Right hindlimb (tissue), 1 donor: ENCODE measurements at places on chromosomes 13 and 19.

GRCh38 chr19:45078390-45079062 is 534 bp upstream of the GEMIN7 start:
- no peak for DNase-seq

DNA sequence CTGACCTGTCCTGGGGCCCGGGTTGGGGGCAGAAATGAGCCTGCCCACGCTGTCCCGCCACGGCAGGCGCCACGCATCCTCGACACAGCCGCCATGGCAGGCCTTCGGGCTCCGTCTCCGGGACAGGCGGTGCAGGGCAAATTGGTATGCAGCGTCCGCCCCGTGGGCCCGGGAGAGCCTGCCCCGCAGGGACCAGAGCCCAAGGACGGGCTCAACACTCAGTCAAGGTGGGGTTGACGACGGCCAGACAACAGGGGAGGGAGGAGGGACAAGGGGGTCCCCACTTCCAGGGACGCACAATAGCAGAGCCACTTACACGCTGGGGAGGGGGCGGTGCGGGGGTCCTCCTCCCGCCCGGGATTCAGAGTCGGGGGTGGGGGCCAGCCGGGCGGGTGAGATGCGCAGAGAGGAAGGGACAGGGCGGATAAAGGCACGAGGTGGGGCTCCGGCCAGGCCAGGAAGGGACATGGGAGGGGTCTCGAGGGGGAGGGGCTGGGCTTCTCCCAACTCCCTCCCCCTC is 1.2 kb downstream of the CTXN1 start:
- DNase-seq: no peak

- DNase-seq: peak; percentile 68
Observed at GRCh38 chr13:45325806-45326205, 15.2 kb downstream of the TPT1 start.

GRCh38 chr19:7792281-7792680 is 29.2 kb downstream of the CLEC4M start:
- no peak for DNase-seq

DNA sequence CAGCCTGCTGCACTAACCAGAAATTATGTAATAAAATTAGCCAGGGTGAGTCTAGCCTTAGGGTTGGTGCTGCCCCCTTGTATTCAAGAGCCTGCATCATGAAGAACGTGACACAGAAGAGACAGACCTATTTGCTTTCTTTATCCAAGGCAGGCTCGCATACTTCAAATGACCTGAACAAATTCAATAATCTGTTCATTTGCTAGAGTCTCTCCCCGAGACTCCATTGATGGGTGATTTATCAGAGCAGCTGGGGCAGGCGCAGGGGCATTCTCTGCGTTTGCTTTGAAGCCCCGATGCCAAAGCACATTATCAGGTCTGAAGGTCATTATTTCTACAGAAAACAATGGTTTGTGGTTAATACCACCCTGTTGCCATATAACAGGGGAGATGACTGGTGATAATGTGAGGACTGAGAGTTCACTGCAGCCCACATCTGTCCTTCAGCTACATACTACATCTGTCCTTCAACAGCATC is 520.3 kb downstream of the DIAPH3 start:
- no peak for DNase-seq

GRCh38 chr19:5356918-5357317 is 16.3 kb upstream of the PTPRS start:
- DNase-seq: no peak

DNA sequence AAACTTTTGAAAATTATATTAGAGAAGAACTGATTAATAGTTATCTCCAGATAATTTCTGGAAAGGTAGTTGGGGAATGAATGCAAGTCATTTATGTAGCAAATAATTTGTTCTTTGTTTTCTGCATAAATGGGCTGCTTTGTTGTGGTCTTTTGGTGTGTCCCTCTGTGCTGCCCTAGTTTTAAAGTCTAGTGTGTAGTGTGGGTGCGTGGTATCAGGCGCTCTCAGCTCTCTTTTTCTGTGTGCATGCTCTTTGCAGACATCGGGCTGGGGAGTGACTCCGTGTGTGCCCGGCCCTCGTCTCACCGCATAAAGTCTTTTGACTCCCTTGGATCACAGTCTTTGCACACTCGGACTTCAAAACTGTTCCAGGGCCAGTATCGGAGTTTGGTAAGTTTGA is 94.5 kb downstream of the ARHGEF7 start:
- DNase-seq: no peak

DNA sequence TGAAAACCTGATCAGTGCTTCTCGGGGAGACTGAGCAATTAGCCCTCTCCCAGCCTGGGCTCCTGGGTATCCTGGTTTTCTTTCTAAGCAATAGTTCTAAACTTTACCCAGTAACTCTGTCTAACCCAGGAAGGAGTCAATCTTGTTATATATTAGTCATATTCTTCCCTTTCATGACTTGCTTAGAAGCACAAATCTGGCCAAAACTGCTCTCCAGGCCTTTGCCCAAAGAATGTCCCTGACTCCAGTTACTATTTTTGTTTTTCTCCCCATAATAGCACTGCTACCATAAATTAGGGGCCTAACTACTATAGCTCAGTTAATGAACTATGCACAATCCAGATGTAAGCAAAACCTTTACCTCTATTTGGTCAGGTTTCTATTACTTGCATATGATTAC is 355.8 kb upstream of the HTR2A start:
- no peak for DNase-seq

DNA sequence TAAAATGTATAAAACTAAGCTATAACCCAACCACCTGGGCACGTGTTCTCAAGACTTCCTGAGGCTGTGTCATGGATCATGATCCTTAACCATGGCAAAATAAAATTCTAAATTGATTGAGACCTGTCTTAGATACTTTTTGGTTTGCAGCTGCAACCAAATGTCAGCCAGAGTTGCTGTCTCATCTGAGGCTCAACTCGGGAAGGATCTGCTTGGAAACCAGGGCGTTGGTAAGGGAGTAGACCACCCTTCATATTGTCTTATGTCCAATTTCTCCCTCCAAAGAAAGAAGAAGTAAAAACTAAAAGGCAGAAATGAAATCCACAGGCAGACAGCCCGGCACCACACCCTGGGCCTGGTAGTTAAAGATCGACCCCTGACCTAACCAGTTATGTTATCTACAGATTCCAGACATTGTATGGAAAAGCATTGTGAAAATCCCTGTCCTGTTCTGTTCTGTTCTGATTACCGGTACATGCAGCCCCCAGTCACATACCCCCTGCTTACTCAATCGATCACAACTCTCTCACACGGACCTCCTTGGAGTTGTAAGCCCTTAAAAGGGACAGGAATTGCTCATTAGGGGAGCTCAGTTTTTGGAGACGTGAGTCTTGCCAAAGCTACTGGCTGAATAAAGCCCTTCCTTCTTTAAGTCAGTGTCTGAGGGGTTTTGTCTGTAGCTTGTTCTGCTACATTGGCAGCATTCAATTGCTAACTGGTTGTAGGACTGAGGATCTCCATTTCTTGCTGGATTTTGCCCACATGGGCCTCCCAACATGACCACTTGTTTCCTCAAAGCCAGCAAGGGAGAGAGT is 22.9 kb upstream of the IGSF23 start:
- no peak for DNase-seq

GRCh38 chr13:79402074-79402635 is 3.9 kb downstream of the RBM26 start:
- no peak for DNase-seq

DNA sequence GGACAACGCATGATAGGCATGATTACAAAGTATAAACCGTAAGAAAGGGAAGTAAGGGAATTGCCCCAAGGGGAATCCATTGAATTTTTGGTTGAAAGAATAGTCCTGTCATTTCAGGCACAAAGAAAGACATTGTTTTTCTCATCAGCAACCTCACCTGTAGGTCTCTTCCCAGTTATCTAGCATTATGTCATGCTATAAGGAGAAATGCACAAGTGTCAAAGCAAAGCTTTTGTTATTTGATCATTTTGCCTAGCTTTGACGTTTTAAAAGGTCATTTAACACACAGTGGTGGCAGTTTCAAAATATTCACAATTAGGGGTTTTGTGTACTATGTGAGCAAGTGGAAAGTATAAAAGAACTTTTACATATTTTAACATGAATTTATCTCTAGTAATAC is 796.2 kb upstream of the MIR17HG start:
- no peak for DNase-seq

GRCh38 chr19:34246340-34246739 is 8.0 kb upstream of the GARRE1 start:
- no peak for DNase-seq

DNA sequence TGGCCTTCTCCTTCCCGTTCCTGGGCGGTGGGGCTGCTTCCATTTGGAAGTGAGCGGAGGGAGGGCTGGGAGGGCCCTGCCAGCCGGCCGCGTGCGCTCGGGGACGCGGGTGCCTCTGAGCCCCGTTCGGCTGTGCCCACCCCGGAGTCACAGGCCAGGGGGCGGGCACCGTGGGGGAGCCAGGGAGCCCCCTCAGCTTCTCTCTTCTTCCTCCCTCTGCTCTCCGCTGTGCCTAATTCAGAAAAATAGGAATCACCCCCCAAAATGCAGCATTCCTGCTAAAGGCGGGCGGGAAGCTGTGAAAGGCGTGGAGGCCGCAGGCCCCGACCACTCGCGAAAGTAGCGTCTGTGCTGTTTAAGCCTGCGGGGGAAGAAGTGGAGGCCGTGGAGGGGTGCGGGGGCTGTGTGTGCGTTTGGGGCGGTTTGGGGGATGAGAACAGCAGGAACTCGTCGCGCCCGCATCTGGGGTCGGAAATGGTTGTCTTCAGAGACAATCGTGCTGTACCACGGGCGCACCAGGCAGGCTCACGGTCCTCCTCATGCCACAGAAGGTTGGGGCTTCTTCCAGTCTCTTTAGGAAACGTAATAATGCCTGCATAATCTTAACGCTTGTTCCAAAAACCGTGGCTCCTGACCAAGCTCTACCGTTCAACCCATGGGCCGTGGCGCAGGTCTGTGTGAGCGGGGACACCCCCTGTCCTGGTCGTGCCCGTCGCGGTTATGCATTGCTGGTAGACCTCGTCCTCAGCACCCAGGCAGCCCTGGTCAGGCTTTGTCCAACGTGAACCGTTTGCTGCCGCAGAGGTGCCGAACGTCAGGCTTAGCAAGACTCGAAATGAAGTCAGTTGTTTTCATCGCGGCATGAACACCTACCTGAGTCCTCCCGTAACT is 110.4 kb upstream of the SOX1 start:
- no peak for DNase-seq

DNA sequence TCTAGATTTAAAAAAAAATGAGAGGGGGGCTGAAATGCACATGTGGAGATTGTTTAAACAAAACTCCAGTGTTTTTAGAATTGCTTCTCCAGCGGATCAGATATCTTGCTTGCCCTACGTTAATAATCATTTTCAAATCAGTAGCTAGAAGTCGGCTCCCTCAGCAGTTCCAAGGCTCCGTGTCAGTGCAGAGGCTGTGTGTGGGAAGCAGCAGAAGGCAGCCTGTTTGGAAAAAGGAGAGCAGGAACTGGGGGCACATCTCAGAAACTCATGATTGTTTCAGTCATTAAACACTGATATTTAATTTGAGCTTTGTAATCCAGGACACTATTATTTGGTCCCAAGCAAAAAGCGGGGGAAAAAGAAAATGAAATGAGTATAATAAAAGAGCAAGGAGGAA is 50.9 kb downstream of the SOX21 start:
- no peak for DNase-seq

DNA sequence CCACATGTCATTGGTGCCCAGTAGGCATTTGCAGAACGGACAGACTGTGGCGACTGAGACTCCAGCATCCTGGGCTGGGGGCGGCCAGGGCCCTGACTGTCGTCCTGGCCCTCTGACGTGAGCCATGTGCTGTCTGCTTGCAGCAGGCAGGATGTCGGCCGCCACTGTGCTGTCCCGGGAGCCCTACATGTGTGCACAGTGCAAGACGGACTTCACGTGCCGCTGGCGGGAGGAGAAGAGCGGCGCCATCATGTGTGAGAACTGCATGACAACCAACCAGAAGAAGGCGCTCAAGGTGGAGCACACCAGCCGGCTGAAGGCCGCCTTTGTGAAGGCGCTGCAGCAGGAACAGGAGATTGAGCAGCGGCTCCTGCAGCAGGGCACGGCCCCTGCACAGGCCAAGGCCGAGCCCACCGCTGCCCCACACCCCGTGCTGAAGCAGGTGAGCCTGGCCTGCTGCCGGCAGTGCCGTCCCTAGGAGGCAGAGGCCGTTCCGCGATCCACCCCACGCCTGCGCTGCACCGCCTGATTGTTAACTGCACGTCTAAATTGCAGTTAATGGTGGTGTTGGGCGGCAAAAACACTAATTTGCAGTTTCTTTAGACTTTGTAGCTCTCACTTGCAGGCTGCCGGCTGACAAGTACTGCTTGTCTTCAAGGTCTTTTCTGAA is 14.2 kb downstream of the TSSK6 start:
- peak; percentile 14 for DNase-seq

GRCh38 chr13:29753618-29754472 is 96.6 kb downstream of the UBL3 start:
- no peak for DNase-seq

GRCh38 chr13:22235950-22236290 is 565.0 kb downstream of the FGF9 start:
- no peak for DNase-seq

DNA sequence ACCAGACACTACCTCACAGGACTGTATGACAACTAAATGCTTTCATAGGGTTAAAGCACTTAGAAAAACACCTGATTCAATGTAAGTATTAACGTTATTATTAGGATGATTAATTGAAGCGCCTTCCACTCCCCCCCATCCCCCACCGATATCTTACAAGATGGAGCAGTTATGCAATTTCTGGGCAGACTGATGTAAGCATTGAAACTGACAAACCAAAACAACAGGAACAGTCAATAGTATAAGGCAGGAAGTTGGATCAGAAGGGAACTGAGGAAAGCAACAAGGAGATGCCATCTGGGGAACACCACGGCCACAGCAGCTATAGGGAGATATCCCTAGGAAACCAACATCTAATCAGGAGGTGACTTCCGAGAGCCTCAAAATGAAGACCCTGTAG is 3.8 kb downstream of the LCP1 start:
- DNase-seq: no peak

DNA sequence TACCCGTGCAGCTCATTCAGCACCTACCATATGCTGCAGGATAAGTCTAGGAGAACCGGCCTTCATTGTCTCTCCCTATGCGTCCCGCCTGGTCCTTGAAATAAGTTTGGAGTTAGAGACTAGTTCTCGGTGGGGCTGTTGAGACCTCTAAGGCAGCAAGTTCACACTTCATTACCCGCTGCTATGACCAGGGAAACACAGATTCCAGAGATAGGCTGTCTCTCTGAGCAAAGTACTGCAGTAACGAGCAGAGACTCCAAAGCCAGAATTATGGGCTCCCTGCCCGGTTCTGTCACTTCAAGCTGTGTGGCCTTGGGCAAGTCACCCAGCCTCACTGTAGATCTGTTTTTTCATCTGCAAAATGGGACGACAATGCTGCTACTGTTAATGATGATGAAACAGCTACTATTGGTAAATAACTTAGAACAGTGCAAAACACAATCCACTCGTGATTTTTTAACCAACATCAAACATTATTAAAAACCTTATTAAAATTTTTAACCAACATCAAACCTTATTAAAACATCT is 184.1 kb downstream of the USP12 start:
- DNase-seq: no peak

- no peak for DNase-seq
Observed at GRCh38 chr19:6876748-6877147, 10.6 kb upstream of the ADGRE1 start.

- no peak for DNase-seq
Observed at GRCh38 chr13:24691381-24691780, 11.2 kb downstream of the ATP12A start.
